ENCODE measurements at places on chromosomes 5 and 9. TPM values are rescaled to one million over a fixed set of nuclear protein-coding genes. Genes with fewer than 3 reads are reported as not detected.

The LPAR1 gene
- 50.1 TPM for total RNA-seq

The SLC36A3 gene
- not detected for total RNA-seq

The SLC34A1 gene
- not detected for total RNA-seq

The CAMLG gene
- 31.0 TPM for total RNA-seq

The PITX1 gene
- total RNA-seq = 31.1 TPM

All from camera-type eye (tissue), 1 donor.